ENCODE measurements at places on chromosomes 13 and 19.

GRCh38 chr13:27408074-27408473, 16.3 kb upstream of the GTF3A start:
- DNase-seq: no peak

DNA sequence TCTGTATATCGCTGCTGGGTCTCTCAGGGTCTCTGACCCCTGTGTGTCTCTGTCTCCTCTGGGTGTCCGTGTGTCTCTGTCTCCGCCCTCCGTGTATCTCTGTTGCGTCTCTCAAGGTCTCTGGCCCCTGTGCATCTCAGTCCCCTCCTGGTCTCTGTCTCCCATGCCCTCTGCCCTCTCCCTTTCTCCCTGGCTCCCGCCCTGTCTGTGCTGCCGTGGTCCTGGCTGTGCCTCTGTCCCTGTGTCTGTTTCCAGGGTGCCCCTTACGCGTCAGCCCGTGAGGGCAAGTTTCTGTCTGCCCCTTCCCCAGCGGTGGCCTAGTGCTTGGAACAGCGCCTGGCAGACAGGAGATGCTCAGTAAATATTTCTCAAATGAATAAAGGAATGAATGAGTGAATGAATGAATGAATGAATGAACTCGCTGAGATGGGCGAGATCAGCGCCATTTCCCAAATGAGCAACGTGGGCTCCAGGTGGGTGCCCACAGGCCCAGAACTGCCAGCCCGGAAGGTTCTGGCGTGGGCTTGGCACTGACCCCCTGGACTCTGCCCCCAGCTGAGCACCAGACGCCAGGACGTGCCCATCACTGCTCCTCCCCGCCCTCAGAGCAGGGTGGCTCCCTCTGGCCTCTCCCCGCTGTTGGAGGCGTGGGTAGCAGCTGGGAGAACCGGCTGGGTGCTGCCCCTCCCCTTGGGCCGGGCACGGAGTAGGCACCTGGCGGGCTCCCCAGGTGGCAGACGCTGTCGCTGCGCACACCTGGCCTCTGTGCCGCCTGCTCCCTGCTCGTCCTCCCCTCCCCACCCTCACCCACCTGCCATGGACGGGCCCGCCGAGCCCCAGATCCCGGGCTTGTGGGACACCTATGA, at the start of gene SULT2B1:
Gene SULT2B1, plus strand, starts transcription at position 736 of the 866 bp plus-strand sequence. Its CDS starts 81 bp downstream, at position 817.
- DNase-seq: peak; percentile 58

DNA sequence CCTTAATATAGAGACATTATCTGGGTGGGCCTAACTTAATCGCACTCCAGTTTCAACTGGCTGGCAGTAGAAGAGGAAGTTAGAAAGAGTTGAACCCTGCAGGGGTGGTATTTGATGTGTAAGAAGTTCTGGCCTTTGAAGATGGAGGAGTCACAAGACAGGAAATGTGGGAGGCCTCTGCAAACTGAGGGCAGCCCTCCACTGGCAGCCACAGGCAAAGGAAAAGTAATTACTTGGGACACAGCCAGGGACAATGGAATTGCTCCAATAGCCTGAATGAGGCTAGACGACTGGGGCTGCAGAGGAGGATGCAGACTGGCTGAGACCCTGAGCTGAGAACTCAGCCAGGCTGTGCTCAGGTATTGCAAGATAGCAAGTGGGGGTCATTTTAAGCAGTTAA, 703.3 kb upstream of the ARGLU1 start:
- DNase-seq: no peak

- no peak for DNase-seq
Measured at GRCh38 chr13:73683746-73684145, 450.5 kb downstream of the KLF12 start.

- DNase-seq: peak; percentile 36
Measured at GRCh38 chr19:29526730-29527499, 1.1 kb downstream of the VSTM2B start.

GRCh38 chr13:111552891-111553655, 232.6 kb downstream of the TEX29 start:
- DNase-seq: no peak

DNA sequence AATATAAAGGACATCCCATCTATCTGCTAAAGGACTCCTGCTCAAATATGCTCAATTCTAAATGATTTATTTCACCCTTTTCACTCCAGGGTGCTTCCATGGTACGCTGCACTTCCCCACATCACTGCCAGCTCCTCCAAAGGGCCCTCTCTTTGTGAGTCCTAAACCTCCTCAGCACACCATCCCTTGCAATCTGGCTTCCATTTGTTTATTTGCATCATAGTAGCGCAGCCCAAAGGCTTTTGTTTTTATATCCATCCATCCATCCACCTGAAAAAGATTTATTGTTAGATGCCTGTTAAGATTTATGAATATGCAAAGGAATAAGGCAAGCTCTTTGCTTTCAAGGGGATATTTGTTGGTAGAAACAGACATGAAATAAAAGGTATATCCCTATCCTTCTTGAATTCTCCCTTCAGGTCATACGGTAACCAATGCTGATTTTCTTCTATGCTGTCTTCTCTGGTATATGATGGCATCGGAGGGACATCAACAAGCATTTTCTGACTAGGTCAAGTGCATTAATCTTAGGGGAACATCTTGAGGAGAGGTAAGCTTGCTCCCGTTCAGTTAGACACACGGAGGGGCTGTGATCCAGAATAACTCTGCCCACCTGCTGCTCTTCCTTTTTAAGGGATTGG, 397.6 kb downstream of the LIG4 start:
- DNase-seq: no peak

GRCh38 chr13:29428310-29429181, 166.9 kb downstream of the SLC7A1 start:
- DNase-seq: peak; percentile 67

- DNase-seq: peak; percentile 47
Measured at GRCh38 chr19:28710278-28710677, 502.7 kb downstream of the UQCRFS1 start.

- no peak for DNase-seq
Measured at GRCh38 chr19:14182476-14182875, 23.5 kb downstream of the ADGRL1 start.

DNA sequence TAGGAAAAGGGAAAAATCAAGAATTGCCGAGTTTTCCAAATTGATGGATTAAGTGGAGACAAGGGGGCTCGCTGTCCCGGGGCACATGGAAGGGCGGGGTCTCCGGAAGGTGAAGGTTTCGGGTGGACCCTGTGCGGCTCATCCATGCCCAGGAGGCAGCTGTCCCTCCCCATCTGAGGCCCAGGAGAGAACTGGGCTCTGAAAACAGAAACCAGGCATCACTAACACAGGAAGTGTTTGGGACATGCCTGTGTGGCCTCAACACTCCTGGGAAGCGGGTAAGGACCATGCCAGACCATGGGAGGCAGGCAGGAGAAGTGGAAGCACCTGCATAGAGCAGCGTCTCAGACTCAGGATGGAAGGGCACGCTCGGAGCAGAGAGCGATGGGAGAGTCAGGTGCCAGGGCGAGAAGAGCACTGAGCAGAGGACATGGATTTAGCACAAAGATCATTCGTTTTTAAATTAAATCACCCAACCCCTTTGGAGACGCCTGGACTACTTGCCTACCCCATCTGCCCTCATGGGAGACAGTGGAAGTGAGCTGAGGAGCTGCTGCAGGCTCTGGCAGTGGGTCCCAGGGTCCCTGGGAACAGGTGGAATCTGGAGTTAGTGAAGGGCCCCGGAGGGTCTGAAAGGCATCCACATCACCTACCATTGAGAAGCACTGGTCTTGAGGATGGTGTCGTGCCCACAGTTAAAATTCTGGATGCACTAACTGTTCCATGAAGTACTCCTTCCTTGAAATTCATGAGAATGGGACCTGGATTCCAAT, 183.2 kb upstream of the SOX1 start:
- no peak for DNase-seq

GRCh38 chr13:24683838-24684599, 3.8 kb downstream of the ATP12A start:
- peak; percentile 46 for DNase-seq

- DNase-seq: no peak
Measured at GRCh38 chr13:98765996-98766519, 13.6 kb upstream of the SLC15A1 start.

GRCh38 chr13:111282997-111283396, 37.4 kb upstream of the TEX29 start:
- DNase-seq: no peak

- DNase-seq: no peak
Measured at GRCh38 chr13:74442751-74443150, 308.5 kb upstream of the KLF12 start.

DNA sequence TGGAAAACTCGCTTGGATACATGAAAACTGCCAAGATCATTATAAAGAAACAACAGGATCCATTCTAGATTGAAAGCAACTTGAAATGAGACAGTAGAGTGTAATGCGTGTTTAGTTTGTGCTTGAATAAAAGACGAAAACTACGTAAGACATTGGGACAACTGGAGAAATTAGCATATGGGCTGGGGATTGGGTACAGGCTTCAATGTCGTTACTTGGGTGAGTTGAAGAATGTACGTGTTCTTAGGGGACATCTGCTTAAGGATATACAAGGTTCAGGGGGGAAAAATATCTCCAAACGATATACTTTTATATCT, 471 bp upstream of the ERVK3-1 start:
- DNase-seq: no peak
